Effector memory CD8-positive, alpha-beta T cell (primary cell): ENCODE measurements at places on chromosomes 3 and 15.
A peak's percentile ranks its signal among the peaks of the same experiment; 100 is the strongest.

DNA sequence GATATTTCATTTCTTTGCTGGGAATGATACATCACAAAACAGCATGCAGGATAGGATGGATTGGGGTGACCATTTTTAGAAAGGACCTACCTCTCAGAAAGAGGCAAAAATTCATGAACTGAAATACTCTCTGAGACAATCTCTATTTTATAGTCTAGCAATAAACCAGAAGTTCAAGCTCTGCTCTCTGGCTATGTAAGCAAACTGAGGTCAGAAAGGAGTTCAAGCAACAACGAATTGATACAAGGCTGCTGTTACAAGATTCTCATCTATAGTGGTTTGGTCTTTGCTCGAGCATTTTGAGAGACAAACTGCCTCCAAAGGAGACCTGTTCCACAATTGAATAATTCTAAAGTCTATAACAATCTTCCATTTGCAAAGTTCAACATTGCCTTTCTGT is 84.7 kb upstream of the GOLGA8J start:
- DNase-seq, result no peak
- H3K4me3 ChIP-seq, result no peak overlapping the region
- no peaks in the 10 kb centered on the region for H3K36me3 ChIP-seq
- no peaks in the 10 kb centered on the region for H3K4me1 ChIP-seq
- H3K27me3 ChIP-seq, result peaks cover 6% of the 10 kb centered on the region
- H3K27ac ChIP-seq, result no peak overlapping the region

DNA sequence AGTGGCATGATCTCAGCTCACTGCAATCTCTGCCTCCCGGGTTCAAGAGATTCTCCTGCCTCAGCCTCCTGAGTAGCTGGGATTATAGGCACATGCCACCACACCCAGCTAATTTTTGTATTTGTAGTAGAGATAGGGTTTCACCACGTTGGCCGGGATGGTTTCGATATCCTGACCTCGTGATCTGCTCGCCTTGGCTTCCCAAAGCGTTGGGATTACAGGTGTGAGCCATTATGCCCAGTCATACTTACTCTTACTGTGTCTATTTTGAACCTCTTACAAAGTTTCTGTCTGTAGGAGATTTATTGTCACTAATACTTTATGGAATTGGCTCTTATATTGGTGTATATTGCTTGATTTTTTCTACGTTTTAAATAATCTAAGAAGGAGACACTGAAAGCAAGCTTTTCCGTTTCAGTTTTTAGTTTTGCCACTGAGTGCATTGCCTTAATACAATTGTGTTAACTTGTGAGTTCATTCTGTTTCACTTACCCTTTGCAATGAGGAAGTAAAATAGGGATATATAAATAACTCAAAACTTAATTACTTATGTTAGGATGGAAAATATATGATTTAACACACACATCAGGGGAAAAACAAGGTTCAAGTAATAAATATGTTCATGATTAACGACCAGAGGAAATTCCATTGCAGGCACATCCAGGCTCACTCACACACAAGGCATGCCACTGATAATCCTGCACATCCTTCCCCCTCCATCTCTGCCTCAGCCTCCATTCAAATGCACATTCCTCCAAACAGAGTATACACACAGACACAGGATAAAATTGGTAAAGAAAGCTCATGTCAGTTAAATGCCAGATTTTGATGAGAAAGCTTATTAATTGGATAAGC is 279.3 kb upstream of the RASGRP1 start:
- H3K36me3 ChIP-seq, result peaks cover 5% of the 10 kb centered on the region
- H3K27ac ChIP-seq, result no peak overlapping the region
- no peak overlapping the region for H3K4me3 ChIP-seq
- no peak for DNase-seq
- H3K27me3 ChIP-seq, result peaks cover 36% of the 10 kb centered on the region

GRCh38 chr15:82647045-82647834 is at the start of gene CPEB1:
Gene CPEB1 (minus strand): TSS chr15:82647363. CDS start chr15:82628459, 18,904 bp downstream.
- H3K27me3 ChIP-seq, result peaks cover 49% of the 10 kb centered on the region
- no peaks in the 10 kb centered on the region for H3K4me1 ChIP-seq
- no peak within 1 kb of the TSS for H3K27ac ChIP-seq
- peaks cover 7% of the 10 kb centered on the region for H3K36me3 ChIP-seq
- H3K4me3 ChIP-seq, result peak within 1 kb of the TSS; percentile 63

DNA sequence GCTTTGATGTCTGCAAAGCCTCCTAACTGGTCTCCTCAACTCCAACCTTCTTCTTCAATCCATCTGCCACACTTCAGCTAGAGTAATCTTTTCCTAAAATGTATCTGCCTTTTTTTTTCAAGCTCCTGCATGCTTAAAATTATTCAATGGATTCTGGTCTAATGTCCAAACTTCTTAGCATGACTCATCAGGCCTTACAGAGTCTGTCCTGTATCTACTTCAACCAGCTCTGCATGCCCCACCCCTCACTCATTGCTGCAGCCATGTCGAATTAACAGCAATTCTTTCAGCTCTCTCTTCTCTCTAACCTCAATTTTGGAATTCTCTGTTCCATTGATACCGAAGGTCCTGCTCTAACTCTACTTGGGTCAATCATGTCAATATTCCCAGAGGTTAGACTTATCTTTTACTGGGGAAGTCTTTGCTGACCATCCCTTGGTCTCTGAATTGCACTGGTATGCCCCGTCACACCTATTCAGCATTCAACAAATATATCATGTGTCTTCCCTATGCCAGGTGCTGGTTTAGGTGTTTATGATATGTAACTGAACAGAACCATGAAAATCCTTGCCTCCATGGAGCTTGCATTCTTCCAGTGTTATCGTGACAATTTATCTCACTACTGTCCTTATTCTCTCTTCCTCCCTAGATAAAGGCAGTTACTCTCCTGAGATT is 88.5 kb upstream of the NANOGP8 start:
- no peaks in the 10 kb centered on the region for H3K27me3 ChIP-seq
- no peaks in the 10 kb centered on the region for H3K4me1 ChIP-seq
- no peak overlapping the region for H3K4me3 ChIP-seq
- H3K36me3 ChIP-seq, result no peaks in the 10 kb centered on the region
- H3K27ac ChIP-seq, result no peak overlapping the region

DNA sequence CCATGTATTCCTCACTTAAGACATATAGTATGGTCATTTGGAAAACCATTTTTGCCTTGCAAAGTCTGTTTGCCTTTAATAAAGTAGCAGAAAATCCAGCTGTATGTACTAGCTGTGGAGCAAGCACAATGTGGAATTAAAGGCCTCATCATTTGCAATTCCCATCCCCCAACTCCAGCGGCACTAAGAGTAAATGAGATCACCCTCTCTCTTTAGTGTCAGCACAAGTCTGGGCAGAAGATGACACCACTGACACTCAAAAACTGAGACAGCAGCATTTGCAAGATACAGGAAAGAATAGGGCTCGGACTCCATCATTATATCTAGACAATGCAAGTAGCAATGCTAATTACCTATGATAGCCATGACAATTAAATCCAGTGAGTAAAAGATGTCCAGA is 24.7 kb upstream of the DYNC1LI1 start:
- H3K4me3 ChIP-seq, result no peak overlapping the region
- H3K27me3 ChIP-seq, result peaks cover 50% of the 10 kb centered on the region
- H3K36me3 ChIP-seq, result no peaks in the 10 kb centered on the region
- no peak for DNase-seq
- no peak overlapping the region for H3K27ac ChIP-seq

- no peak overlapping the region for H3K4me3 ChIP-seq
- no peaks in the 10 kb centered on the region for H3K36me3 ChIP-seq
- DNase-seq, result no peak
- peaks cover 2% of the 10 kb centered on the region for H3K4me1 ChIP-seq
- peaks cover 6% of the 10 kb centered on the region for H3K27me3 ChIP-seq
- no peak overlapping the region for H3K27ac ChIP-seq
These were observed 32.9 kb downstream of the SOX14 start for GRCh38 chr3:137796993-137797392.

DNA sequence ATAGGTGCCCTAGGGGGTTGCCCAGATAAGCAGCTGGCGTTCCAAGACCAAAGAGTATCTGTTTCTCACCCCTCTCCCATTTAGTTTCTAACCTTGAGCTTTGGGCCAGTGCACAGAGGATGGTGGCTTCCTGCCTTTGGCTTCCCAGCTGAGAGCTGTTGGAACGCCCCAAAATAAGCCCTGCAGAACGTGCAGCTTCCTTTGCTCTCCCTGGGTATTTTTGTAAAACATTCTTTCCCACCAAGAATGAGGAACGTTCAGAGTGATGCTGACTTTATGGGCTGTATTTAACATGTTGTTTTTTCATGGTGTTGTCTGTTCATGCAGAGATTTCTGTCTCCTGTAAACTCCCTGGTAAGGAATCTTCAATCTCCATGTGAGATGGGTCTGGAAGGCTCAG is 63.8 kb downstream of the LPP start:
- no peak overlapping the region for H3K4me3 ChIP-seq
- peaks cover 29% of the 10 kb centered on the region for H3K4me1 ChIP-seq
- DNase-seq, result no peak
- H3K27ac ChIP-seq, result no peak overlapping the region

- H3K36me3 ChIP-seq, result no peaks in the 10 kb centered on the region
- no peaks in the 10 kb centered on the region for H3K4me1 ChIP-seq
- H3K27me3 ChIP-seq, result no peaks in the 10 kb centered on the region
- no peak overlapping the region for H3K4me3 ChIP-seq
- no peak for DNase-seq
- no peak overlapping the region for H3K27ac ChIP-seq
These were observed 106.5 kb upstream of the EPHA3 start for GRCh38 chr3:89000886-89001285.

DNA sequence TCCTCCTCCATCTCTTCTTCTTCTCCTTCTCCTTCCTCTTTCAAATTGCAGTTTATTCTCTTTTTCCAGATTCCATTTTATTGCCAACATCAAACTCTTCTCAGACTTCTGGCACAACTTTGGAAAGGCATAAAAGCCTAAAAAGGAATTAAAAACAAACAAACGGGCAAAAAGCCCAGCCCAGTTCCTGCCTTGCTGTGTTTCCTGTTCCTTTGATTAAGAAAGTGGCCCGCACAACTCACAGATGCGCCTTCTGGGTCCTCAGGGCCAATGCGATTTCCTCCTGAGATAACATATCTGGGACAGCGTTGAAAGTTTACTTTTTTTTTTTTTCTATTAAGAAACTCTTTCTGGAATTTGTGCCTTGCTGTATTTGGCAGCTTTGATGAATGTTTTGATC is 158.7 kb upstream of the UBE3A start:
- no peak overlapping the region for H3K27ac ChIP-seq
- no peaks in the 10 kb centered on the region for H3K27me3 ChIP-seq
- H3K4me3 ChIP-seq, result no peak overlapping the region
- H3K36me3 ChIP-seq, result no peaks in the 10 kb centered on the region
- DNase-seq, result no peak

DNA sequence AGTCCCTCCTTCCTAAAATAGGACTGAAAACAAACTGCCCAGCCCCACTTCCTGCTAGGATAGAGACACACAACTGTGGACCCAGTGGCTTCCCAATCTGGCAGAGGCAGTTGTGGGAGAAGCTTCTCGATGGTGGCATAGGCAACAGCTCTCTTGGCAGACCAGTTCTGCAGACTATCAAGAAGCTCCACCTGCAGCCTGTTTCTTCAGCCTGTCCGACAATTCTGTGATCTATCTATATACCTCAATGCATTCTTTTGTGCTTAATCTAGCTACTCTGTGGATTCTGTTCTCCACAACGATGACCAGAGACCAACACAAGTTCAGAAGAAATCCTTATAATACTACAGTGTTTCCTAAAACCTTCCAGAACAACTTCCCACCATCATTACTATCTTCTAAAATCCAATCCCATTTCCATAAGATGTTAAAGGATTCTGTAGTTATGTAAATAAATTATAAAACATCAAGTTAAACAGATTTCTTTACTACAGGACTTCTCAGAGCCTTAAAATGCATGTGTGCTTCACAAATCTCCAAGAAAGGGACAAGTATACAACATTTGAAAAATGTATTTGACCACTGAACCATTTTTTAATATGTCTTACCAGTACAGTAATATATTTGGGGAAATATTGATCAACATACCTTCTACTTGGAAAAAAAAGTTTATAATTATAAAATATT is 57.7 kb downstream of the IGF2BP2 start:
- H3K27me3 ChIP-seq, result peaks cover 58% of the 10 kb centered on the region
- H3K4me1 ChIP-seq, result no peaks in the 10 kb centered on the region
- no peak overlapping the region for H3K4me3 ChIP-seq
- H3K27ac ChIP-seq, result no peak overlapping the region
- H3K36me3 ChIP-seq, result no peaks in the 10 kb centered on the region

GRCh38 chr15:99487337-99487730 is 78.5 kb upstream of the MEF2A start:
- H3K4me1 ChIP-seq, result no peaks in the 10 kb centered on the region
- DNase-seq, result no peak
- no peaks in the 10 kb centered on the region for H3K36me3 ChIP-seq
- no peak overlapping the region for H3K27ac ChIP-seq
- H3K4me3 ChIP-seq, result no peak overlapping the region
